ENCODE measurements at places on chromosomes 3 and 15.

DNA sequence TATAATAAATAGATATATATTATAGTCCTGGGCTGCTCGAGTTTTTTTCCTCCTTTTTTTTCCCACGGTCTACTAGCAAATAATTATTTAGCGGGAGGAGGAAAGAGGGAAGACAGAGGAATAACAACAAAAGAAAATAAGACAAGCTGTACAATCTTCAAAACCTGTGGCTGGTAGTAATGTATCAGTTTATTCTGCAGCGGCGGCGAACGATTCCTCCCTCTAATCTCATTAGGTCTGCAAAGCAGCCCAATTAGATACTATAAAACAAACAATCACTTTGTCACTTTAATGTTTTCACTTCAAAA lies 390 bp upstream of the TLE3 start:
- peak; percentile 82 for DNase-seq

GRCh38 chr3:5080779-5081550 lies 41.1 kb upstream of the ARL8B start:
- no peak for DNase-seq

GRCh38 chr3:119880966-119881365 lies 99.1 kb downstream of the NR1I2 start:
- no peak for DNase-seq

- DNase-seq = no peak
These were observed 103.5 kb upstream of the AKAP13 start for GRCh38 chr15:85276921-85277320.

GRCh38 chr3:187770224-187770623 lies 25.0 kb upstream of the BCL6 start:
- no peak for DNase-seq

DNA sequence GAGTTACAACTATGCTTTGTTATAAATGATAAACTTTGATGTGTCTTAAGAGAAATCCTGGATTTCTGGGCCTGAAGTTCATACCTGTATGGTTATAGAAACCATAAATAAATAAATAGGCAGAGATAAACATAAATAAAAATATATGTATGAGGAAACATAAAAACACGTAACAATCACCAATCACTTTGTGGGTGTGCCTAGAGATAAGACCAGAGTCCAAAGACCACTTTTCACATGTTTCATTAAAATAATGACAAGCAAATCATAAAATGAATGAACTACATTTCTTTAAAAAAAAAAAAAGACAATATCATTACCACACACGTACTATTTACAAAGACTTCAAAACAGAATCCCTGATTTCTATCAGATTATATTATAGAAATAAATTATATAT lies 14.1 kb downstream of the PIK3R4 start:
- no peak for DNase-seq

- no peak for DNase-seq
These were observed 53.8 kb downstream of the CACNA2D3 start for GRCh38 chr3:54176106-54176505.

- no peak for DNase-seq
These were observed 78.9 kb downstream of the GTF2E1 start for GRCh38 chr3:120821426-120821825.

GRCh38 chr3:16761571-16761970 lies 123.2 kb upstream of the PLCL2 start:
- no peak for DNase-seq

- peak; percentile 67 for DNase-seq
These were observed 81.7 kb downstream of the TAMM41 start for GRCh38 chr3:11764931-11765363.

DNA sequence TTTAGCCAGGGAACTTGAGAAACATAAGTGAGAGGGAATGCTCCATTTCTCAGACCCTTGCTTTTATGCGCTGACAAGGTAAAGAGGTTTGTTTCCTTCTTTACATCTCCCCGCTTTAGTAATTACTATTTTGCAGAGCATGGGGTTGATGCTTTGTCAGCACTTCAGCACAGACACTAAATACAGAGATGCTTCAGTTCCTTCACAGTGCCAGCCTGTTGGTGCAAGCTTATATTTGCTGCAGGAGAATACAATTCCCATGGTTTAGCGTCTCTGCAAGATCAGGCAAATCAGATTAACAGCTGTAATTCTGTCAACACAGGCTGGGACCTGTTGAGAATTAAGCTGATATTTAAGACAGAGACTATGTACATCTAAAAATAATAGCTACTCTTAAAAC lies 2.9 kb downstream of the FMN1 start:
- DNase-seq = no peak

DNA sequence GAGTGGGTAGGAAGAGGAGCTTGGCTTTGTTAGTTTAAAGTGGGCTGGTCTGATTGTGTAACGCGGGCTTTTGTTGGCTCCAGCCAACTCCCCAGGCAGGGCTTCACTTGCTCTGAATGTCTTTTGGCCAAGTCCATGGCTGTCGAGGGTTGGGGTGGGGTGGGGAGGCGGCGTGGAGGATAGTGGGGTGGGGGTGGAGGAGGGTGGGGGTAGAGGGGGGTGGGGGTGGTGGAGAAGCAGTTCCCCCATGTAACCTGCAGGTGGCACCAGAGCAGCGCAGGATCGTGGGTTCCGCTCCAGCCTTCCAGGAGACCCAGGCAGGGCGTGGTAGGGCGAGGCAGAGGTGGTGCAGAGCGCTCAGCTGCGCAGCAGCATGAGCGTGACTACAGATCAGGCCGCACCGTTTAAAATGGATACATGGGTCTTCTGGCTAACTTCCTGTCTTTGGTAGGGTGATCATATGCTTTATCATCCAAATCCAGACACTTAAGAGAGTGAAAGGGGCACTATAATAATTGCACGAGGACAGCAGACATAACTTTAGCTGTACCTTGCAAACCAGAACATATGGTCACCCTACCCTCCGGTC lies 28.3 kb downstream of the GOLGA6A start:
- DNase-seq = peak; percentile 85

DNA sequence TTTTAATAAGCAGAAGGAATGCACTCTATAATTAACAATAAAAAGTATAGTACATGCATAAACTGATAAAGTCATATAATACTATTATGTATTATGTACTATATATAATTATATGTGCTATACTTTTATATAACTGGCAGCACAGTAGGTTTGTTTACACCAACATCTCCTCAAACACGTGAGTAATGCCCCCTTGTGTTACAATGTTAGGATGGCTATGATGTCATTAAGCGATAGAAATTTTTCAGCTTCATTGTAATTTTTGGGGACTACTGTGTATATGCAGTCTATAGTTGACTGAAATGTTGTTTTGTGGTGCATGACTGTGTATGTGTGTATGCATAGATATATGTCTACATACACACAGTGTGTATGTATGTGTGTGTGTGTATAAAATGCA lies 100.6 kb downstream of the SLMAP start:
- DNase-seq = no peak

DNA sequence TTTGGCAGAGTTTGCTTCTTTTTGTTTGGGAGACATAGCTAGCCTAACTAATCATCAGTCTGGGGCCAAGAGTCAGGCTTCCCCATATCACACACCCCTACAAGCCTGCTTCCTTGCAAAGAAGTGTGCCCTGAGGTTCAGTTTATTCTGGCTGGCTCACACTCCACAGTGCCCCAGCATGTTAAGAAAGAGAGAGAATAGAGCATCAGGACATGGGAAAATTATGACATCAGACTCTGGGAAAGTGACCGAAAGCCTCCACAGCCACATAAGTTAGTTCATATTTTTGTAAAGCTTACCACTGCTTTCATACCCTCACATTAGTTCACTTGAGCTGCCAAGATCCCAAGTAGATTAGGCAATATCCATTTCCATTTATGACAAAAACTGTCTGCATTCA lies 63.0 kb upstream of the CFAP161 start:
- DNase-seq = no peak

GRCh38 chr3:127666676-127667075 lies 6.1 kb upstream of the ABTB1 start:
- no peak for DNase-seq

- DNase-seq = no peak
These were observed 115.5 kb downstream of the GADL1 start for GRCh38 chr3:30778933-30779332.

GRCh38 chr3:4856986-4857385 lies 122.3 kb upstream of the BHLHE40 start:
- no peak for DNase-seq

- peak; percentile 11 for DNase-seq
These were observed 18.1 kb downstream of the ZNF280D start for GRCh38 chr15:56715220-56715619.

DNA sequence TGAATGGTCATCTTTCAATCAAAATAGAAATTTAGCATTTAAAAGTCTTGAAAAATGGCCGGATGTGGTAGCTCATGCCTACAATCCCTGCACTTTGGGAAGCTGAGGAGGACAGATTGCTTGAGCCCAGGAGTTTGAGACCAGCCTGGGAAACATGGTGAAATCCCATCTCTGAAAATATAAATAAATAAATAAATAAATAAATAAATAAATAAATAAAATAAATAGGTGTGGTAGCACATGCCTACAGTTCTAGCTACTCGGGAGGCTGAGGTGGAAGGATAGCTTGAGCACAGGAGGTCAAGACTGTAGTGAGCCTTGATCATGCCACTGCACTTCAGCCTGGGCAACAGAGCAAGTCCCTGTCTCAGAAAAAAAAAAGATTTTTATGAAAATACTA lies 25.9 kb downstream of the SLC30A4 start:
- DNase-seq = no peak
